Kidney glomerular epithelial cell (primary cell): ENCODE measurements at places on chromosomes 13 and 19.
A peak's percentile ranks its signal among the peaks of the same experiment; 100 is the strongest.

DNA sequence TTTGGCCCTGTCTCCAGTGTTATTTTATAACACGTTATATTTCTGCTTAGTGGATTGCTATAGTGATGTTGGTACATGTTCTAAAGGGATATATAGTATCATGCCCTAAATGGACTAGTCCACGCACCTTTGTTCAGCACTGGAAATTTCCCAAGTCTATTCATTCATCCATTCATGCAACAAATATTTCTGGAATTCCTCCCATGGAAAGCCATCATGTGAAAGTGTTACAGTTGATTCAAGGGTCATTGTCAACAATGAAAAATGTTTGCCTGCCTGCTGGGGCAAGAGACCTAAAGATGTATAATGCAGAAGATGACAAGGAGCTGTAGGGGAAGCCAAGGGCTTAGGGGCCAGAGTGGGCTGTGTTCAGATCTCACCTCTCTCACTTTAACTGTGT lies 10.8 kb upstream of the HSPH1 start:
- DNase-seq = peak; percentile 97

DNA sequence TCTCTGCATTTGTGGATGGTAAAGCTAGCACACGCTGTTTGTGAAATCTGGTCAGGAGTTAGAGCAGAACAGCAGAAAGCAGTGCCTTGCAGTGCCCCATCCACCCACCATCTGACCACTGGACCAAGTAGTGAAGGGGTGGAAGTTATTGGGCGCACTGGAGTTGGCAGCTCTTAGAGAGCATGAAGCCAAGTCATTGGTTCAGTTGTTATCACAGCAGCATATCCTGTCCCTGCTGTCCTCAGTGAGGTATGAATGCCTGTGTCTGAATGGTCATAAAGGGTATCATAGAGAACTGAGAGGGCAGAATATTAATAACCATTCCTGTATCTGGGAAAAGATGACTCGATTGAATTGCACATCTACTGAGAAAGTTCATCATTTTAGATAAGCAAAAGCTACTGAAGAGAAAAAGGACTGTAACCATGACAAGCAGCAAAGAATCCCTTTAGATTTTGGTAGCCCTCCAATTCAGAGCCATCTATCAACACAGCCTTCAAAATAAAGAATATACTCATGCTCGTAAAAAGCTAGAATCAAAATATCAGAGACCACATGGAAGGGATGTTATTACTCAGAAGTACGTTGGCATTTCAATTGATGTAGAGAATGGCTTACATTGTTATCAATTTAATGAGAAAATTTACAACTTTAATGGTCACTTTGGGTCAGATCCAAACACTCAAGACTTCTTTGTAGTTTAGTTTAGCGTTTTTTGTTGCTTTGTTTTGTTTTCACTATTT lies 919.0 kb downstream of the EFNB2 start:
- DNase-seq = no peak

DNA sequence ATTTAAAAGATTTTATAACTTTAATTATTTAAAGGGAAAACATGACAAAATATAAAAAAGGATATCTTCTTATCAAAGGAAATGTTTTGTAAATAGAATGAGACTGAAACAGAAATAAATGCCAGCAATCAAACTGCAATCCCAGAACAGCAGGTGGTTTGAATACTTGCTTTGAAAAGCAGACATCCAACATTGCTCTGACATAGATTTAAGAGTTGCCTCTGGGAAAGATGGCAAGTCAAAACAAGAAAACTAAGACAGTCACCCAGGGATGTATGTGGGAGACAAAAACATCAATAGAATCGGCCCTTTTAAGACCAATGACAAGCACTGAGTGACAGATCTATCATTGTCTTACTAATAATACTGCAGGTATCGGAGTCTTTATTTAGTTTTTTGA lies 789.7 kb upstream of the GPC6 start:
- DNase-seq = no peak

GRCh38 chr13:74644229-74644628 lies 510.0 kb upstream of the KLF12 start:
- peak; percentile 24 for DNase-seq

DNA sequence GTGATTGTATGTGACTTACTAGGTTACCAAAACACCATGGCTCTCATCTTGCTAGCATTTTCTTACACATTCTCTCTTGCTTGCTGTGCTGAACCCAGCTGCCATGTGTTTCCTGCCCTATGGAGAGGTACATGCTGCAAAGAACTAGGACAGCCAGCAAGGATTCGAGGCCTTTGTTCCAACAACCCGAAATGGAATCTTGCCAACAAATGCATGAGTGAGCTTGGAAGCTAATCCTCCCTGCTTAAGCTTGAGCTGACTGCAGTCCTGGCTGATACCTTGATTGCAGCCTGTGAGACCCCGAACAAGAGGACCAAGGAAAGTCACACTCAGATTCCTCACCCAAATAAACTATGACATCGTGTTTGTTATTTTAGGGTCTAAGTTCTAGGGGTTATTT lies 651.2 kb downstream of the SLITRK6 start:
- no peak for DNase-seq

- DNase-seq = no peak
These were observed 27.0 kb downstream of the NFIX start for GRCh38 chr19:13022111-13022858.

DNA sequence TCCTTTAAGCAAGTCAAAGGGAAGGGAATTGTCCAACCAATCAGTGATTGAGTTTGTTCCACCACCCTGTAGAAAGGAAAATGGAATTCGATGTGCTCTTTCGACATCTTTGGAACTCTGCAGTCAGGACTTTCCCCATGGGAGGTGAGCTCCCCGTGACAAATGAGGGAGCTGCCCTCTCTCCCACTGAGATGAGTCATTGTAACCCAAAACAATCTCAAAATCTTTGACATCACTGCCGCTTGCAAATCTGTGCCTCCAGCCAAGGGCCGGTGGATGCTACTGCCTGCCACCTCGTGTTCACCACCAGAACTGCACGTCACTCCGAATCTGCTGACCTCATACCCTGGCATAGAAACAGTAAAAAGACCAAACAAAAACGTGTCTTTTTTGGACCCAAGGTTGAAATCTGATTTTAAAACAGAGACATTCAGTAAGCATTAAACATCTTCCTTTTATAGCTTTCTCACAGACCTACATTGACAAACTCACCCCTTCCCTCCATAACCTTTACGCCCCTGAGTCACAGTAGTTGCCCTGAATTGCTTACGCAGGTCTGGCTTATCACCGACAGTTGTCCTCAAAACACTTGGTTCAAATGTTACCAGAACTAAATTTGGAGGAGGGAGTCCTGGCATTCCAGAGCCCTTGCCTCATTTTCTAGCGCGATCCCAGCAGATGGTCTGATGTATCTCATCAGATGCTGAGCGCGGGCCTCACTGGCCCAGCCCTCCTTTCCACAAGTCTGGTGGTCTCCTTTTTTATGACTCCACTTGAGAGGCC lies 105.2 kb downstream of the COL4A2 start:
- DNase-seq = peak; percentile 97

DNA sequence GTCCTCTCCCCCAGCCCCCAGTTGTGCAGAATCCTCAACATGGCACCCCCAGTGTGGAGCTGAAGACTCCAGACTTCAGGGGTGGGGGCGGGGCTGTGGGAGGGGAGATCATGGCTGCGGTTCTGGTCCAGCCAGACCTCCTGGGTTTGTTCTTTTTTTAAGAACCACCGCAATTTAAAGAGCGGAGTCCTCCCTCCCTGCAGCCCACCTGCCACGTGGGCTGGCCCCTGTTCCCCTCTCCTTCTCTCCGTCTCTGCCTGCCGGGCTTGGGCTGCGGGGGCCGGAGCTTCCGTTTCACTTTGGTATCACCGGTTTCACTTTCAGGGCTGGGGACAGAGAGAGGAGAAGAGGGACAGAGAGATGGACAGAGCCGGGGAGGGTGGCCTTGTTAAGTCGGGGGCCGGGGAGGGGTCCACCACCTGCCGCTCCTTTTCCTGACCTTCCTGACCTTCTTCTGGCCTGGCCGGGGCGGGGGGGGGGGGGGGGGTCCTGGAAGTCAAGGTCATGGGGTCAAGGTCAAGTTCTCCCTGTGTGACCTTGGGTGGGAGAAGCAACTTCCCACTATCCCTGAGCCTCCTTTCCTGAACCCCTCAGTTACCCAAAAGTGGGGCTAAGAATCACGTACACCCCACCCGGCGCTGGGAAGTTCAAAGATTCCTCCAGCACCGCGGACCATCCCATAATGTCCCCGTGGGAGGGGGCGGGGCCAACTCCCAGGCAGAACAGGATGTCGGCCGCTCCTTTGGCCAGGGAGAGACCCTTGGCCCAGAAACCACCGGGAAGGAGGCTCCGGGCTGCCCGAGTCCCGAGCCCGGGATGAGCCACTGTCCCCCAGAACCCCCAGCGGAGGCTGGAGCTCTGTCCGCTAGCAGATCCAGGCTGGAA lies 11.3 kb upstream of the ZBTB7A start:
- no peak for DNase-seq

DNA sequence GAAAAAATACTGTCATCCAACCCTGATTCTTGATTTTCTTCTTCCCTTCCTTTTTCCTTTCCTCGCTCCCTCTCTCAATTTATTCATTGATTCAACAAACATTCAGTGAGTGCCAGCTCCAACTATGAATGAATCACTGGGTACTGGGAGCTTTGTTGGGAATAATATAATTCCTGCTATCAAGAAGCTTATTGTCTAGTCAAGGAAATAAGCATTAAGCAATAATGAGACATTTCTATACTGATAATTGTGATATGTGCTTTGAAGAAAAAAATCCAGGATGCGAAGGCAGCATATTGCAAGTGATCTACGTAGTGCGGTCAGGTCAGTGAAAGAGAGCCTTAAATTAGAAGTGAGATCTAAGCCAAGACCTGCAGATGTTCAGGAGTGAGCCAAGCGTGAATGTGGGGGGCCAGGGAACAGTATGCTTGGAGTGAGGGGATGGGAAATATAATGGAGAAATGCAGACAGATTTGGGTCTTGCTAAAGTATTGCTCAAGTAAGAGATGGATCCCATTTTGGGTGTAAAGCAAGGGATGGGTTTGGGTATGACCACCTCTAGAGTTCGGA lies 253.5 kb downstream of the LHFPL6 start:
- no peak for DNase-seq

DNA sequence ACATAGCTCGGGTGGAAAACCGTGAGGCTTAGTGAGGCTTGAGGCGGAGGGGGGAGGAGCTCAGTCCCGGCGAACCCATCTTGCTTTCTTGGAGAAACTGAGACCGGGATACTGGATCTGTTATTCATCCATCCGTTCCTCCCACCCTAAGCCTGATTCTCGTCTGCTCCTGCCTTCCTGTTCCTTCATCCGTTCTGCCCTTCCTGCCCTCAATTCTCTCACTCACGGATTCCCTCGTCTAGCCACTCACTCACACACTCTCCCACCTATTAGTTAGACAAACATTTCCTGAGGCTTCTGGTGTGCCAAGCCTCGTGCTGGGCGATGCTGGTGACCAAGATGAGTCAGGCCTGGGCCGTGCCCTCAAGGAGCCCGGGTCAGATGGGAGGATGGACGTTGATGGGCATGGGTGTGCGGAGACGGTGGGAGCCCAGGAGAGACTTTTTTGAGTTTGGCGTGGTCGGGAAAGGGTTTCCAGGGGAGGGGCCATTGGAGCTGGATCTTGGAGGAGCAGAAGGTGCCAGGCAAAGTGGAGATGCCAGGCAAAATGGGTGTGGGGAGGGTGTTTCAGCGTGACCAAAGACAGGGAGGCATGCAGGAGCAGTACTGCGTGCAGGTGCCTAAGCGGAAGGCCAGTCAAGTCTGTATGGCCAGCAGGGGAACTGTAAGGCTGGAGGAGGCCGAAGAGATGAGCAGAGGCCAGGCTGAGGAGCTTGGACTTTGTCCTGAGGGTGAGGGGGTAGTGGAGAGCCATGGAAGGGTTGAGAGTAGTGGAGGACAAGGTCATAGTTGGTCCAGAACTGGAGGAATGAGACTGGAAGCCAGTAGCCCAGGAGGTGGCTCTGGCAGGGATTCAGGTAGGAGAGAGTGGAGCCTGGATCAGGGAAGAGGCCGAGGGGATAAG lies 7.4 kb upstream of the CNFN start:
- DNase-seq = peak; percentile 50

DNA sequence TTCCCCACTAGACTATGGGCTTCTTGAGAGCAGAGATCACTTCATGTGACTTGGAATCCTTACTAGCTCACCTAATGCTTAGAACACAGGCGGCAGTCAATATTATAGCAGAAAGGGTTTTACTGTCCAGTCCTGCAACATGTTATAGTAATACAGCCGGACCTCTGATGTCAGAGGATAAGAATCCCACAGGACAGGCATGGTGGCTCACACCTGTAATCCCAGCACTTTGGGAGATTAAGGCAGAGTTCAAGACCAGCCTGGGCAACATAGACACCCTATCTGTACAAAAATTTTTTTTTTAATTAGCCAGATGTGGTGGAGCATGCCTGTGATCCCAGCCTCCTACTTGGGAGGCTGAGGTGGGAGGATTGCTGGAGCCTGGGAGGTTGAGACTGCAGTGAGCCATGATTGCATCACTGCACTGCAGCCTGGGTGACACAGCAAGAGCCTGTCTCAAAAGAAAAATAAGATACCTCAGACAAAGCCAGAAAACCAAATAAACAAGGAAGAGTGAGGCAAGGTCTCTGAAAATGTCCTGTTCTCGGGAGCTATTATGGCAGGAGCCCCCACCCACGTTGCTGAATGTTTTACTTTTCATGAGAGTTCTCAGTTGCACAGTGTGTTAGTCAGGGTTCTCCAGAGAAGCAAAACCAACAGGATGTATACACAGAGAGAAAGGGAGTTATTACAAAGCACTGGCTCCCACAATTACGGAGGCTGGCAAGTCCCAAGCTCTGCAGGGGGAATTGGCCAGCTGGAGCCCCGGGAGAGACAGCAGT lies 100.8 kb downstream of the UBL3 start:
- DNase-seq = peak; percentile 12

DNA sequence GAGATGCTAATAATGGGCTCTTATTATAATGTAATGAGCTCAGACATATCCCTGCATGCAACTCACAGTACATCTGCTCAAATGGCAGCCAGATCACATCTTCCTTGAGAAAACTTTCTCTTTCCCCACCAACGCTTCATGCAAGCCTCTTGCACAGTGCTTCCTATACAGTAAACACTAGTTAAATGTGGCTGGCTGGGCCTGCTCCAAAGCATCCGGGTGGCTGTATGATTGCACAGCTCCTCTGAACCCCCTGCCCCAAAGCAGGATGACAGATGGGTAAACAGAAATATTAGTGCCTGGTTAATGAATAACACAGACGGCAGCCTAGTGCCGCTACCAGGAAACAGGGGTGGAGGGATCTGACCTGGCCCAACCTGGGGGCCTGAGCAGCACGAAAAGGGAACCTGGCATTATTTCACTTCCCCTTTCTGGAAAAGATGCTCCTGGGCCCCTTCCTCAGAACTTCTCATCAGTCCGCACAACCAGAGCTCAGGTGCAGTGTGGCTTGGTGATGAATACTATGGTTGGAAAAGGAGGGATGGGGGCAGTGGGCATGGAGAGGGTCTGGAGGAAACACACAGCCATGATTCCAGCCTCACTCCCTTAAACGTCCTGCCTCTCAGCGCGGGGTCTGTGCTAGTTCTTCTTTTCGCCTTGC lies 10.8 kb downstream of the FFAR2 start:
- no peak for DNase-seq

DNA sequence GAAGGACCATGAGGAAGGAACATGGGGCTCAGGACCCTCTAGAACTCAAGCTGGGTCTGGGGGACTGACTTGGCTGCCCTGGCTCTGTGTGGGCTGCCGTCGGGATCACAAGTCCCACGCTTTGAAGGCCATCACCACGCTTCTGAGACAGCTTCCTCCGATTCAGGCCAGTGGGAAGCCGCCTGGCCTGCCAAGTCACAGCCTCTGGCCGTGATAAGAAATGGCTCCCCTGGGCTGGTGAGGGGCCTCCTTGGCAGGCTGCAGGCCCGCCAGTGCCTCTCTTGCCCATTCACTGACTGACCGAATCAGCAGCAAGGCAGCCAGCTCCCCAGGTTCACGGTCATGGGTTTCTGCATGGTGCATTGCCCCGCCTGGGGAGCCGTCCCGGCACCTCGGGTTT lies 48.8 kb downstream of the COMP start:
- DNase-seq = no peak
